ENCODE measurements at places on chromosomes 11 and 22.

DNA sequence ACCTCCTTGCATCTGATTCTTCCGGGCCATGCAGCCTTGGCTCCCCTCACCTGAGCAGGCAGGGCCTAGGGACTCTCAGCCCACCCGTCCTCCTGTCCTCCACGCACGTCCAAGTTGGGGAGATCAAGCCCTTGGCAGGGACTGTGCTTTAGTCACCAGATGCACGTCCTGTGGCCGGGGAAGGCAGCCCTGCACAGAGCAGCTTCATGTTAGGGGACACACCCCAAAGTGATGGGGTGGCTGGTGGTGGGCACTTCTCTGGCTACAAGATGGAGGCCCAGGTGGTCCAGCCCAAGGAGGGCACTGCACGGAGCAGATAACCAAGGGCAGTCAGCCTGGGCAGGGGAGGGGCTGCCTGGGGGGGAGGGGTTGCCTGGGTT is 1.2 kb downstream of the MUC5B start:
- DNase-seq, result no peak

- no peak for DNase-seq
Measured at GRCh38 chr11:69144316-69145049, 11.3 kb upstream of the SMIM38 start.

DNA sequence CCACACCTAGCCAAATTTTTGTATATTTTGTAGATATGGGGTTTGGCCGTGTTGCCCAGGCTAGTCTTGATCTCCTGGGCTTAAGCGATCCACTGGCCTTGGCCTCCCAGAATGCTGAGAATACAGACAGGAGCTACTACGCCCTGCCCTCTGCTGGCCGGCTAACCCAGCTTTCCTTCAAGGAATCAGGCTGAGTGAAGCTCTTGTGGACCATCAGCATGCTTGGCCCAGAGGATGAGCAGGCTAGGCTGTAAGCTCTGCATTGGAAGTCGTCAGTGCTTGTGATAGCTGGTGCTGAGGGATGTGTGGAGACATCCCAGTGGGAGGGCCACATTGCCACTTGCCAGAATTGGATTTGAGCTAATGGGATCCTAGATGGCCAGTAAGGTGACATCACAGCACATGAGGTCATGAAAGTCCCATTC is 60.6 kb downstream of the MED15 start:
- no peak for DNase-seq

DNA sequence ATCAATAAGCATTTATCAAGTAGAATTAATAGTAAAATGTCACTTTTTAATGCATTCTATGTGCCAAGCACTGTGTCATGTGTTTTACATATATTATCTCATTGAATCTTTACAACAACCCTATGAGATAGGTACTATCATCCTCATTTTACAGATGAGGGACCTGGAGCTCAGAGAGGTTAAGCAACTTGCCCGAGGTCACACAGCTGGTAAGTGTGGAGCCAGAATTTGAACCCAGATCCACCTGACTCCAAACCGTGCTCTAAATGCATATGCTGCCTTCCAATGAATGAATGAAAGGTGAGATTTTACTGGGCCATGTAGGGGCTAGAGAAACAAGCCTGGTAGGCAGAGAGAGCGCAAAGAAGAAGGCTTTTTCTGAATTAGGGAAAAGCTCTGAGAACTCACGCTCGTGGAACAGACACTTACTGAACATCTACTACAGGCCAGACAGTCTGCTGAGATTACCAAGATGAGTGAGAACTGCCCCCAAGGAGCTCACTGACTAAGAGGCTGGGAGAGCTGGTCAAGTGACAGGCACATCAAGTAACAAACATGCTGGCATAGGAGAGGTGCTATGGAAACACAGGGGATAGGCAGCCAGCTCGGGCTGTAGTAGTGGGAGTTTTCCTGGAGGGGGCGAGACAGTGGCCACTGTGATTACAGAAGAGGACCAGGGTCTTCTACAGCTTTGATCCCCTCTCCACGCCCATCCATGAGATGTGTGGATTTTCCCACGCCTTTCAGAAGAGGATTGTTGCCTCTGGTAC is 4.4 kb downstream of the ABCG4 start:
- no peak for DNase-seq

DNA sequence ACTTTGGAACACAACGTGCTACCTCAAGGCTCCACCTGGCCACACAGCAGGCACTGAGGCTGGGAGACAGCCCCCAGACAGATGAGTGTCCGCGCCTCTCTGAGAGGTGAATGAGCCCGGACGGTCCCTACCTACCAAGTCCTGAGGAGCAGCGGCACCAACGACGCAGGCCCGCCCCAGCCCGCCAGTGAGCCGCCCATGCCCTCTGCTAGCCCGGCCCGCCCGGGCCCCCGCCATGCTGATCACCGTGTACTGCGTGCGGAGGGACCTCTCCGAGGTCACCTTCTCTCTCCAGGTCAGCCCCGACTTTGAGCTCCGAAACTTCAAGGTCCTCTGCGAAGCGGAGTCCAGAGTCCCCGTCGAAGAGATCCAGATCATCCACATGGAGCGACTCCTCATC is at the start of gene DDI1:
Gene DDI1, plus strand, starts transcription at position 53 of the 400 bp plus-strand sequence. Its CDS starts 183 bp downstream, at position 236.
- no peak for DNase-seq

DNA sequence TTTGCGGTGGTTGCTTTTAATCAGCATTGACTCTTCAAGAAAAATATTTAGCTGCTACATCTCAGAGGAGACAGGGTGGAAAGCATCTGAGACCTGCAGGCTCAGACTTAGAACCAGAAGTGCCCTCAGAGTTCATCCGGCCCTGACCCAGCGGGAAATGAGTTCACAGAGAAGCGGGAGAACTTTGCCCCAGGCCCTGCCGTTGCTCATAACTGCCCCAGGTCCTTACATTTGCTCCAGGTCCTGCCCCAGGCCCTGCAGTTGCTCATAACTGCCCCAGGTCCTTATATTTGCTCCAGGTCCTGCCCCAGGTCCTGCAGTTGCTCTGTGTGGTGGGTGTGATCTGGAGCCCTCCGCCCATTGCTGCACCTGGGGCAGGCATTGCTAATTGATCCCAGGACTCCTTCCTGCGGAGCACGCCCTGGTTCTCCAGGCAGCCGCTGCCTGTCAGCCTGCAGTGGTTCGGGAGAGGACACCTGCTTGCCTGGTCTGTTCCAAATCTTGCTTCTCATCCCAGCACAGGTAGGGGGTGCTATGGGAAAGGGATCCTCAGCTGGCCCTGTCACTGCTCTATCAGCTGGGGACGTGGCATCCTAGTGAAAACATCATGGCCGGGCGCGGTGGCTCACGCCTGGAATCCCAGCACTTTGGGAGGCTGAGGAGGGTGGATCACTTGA is 58.1 kb upstream of the PPP6R3 start:
- no peak for DNase-seq

DNA sequence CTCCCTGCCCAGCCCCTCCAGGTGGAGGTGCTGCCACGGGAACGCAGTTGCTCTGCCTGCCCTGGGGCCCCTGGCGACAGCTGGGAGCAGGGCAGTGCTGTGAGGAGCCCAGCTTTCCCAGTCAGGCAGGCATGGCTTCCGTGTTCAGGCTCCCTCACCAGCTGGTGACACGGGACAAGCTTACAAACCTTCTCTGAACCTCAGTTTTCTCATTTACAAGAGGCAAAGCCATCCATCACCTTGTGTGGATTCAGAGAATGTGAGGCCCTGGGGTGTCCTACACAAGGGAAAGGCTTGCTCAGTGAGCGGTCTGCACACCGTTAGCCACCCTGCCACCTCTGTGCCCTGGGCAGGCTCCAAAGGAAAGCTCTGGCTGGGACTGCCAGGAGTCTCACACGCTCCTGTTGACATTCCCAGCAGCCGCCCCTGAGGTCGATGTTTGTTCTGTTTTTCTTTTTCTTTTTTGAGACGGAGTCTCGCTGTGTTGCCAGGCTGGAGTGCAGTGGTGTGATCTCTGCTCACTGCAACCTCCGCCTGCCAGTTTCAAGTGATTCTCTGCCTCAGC is 23.5 kb downstream of the SUN2 start:
- DNase-seq, result no peak

GRCh38 chr11:63858628-63859550 is 20.0 kb downstream of the MARK2 start:
- DNase-seq, result no peak

DNA sequence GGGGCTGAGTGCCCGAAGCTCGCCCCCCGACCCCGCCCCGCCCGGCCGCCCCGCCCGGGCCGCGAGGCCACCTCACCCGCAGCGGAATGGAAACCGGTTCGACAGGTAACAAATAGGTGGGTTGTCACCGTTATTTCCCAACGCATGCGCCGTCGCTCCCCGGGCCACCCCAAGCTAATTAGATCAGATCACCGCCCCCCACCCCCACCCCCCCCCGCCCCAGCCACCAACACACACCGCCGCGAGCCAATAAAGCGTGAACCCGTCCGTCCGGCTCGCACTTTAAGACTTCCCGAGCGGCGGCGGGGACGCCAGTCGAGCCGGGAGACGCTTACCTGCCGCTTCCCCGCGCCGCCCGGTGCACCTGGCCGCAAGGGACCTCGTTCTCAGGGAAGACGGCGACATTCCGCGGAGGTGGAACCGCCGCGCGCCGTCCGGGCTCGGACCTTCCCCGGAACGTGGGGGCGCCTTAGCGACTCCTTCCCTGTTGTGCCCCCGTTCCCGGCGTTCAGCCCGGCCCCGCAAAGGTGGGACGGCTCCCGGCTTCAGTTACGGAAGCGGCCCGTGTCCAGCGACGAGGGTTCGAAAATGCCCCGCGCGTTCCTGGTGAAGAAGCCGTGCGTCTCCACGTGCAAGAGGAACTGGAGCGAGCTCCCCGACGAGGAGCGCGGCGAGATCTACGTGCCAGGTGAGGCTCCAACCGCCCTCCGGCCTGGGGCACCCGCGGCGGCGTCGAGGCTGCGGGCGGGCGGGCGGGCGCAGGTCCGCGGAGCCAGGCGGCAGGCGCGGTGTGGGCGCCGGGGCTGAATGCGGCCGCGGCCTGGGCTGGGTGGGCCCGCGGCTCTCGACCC is at the start of gene OVOL1:
Gene OVOL1, plus strand, starts transcription at position 278 of the 851 bp plus-strand sequence. Its CDS starts 311 bp downstream, at position 589.
- DNase-seq, result no peak

GRCh38 chr22:40535189-40535512 is 101.4 kb downstream of the MRTFA start:
- no peak for DNase-seq

DNA sequence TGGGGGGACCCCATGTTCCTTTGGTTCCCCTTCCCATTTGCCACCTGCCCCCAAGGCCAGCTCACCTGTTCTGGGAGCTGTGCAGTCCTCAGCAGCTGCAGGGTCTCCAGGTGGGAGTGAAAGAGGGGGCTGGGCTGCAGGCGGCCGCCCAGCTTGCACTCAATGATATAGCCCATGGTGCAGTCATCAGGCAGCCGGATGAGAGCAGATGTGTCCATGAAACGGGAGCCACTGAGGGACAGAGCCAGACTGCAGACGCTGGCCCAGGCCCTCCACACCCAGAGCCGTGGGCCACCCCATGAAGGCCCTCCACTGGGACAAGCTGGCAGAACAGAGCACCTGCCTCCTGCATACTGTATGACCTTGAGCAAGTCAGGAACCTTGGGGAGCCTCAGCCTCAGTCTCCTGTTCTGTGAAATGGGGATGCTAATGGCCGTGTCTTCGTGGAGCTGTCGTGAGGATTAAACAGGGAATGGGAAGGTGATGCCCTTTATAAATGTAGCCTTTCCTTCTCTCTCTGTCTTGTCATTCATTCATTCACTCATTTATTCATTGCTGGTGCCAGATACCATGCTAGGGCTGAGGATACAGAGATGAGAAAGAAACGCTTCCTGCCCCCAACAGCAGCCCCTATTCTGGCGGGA is 11.6 kb downstream of the MFNG start:
- DNase-seq, result no peak

DNA sequence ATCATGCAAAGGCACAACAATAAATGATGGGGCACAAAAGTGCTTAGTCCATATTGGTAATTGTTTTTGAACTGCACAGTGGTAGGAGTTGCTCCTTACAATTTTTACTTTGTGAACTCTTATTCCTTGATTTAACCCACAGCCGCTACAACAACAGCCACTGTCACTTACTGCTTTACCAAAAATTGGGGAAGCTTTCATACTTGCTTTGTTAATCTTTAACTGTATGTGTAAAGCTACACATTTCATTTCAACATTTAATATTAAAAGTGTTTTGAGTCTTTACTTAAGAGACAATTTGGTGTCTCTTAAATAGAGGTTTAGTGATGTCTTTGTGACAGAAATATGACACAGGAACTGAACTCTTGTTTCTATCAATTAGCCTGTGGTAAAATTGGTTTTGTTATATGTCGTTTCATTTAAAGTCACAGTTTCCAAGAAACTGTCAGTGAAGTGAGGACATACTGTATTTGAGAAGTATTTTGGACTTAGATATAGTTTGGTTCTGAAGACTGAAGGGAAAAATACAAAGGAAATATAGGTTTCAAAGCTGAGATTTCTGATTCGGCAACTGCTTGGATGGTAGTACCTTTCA is 6.5 kb upstream of the IL18BP start:
- no peak for DNase-seq

- no peak for DNase-seq
Measured at GRCh38 chr11:104799251-104799650, 99.0 kb downstream of the CASP12 start.

GRCh38 chr22:41193829-41194228 is 11.3 kb upstream of the L3MBTL2 start:
- DNase-seq, result no peak

DNA sequence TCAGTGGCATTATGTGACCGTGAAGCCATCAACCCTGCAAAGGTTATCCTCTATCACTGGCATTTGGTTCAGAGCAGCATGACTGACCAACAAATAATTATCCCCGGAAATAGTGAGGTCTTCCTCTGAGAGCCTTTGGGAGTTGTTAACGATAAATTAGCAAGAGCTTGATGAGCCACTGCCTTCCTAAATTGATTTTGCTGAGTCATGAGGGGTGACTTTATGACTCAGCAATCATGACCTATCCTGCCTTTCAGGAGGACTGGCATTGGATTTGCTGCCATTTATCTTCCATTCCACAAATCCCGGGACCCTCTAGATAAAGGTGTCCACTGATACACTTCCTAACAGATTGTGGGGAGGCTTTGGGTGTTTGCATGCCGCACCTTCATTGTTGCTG is 80.8 kb upstream of the MTNR1B start:
- no peak for DNase-seq

GRCh38 chr22:24591286-24591830 is 1.5 kb downstream of the LRRC75B start:
- no peak for DNase-seq

GRCh38 chr11:7444091-7444981 is 41.0 kb upstream of the OLFML1 start:
- no peak for DNase-seq

- no peak for DNase-seq
Measured at GRCh38 chr11:85819441-85819840, 8.5 kb upstream of the SYTL2 start.

GRCh38 chr11:12668166-12668565 is 6.1 kb upstream of the TEAD1 start:
- no peak for DNase-seq
